ENCODE measurements at places on chromosomes 6 and 20.

DNA sequence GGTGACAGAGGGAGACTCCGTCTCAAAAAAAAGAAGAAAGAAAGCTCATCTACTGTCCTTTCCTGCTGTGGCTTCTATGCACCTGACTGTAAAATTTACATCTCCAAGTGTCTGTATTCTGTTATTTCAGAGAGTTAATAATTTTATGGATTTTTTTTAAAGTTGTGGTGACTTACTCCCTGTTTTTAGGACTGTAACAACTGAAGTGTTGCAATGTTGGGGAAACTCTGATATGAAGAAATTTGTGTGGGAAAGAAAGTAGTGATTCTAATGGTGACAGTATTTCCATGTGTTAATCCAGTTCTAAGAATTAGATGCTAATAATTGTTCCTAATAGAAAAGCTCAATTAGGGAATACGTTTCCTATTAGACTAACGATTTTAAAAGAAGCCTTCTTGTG, 27.4 kb downstream of the STX11 start:
- no peak for DNase-seq

DNA sequence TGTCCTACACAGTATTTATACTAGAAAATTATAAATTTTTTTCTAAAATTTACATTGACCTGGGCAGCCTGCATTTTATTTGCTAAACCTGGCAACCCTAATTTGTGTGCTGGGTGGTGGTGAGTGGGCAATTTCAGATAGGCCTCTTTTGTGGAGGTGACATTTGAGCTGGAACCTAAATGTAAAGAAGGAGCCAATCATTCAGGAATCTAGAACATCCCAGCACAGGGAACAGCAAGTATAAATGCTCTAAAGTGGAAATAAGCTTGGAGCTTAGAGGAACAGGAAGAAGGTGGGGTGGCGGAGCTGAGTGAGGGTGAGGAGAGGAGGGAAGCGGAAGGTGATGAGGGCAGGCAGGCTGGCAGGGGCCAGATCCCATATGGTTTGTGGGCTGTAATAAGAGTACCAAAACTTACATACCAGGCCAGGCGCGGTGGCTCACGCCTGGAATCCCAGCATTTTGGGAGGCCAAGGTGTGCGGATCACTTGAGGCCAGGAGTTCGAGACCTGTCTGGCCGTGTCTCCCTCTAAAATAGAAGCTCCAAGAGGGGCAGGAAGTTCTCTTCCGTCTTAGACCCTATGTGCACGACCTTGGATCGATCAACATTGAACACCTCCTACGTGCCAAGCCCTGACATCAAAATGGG, 549 bp upstream of the CSE1L start:
- DNase-seq, result no peak

GRCh38 chr20:8891039-8891438, 177.8 kb upstream of the PLCB4 start:
- DNase-seq, result no peak

- no peak for DNase-seq
Measured at GRCh38 chr6:31899882-31900722, 1.8 kb downstream of the ZBTB12 start.

DNA sequence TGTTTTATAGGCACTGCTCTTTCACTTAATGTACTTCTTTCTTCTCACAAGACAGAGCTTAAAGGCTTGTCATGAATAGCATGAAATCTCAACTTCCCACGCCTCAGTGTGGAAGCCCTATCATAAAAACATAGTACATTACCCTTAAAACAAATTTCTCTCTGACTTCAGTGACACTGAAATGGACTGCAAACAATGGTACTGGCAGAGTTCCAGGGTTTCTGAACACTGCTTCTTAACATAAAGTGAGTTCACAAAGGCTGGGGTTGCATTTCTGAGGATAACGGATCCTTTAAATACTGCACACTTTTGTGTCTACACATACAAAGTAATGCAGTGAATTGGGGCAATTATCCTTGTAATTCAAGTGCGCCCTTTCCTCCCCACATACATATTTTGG, 32.3 kb upstream of the PLEKHG1 start:
- DNase-seq, result no peak

DNA sequence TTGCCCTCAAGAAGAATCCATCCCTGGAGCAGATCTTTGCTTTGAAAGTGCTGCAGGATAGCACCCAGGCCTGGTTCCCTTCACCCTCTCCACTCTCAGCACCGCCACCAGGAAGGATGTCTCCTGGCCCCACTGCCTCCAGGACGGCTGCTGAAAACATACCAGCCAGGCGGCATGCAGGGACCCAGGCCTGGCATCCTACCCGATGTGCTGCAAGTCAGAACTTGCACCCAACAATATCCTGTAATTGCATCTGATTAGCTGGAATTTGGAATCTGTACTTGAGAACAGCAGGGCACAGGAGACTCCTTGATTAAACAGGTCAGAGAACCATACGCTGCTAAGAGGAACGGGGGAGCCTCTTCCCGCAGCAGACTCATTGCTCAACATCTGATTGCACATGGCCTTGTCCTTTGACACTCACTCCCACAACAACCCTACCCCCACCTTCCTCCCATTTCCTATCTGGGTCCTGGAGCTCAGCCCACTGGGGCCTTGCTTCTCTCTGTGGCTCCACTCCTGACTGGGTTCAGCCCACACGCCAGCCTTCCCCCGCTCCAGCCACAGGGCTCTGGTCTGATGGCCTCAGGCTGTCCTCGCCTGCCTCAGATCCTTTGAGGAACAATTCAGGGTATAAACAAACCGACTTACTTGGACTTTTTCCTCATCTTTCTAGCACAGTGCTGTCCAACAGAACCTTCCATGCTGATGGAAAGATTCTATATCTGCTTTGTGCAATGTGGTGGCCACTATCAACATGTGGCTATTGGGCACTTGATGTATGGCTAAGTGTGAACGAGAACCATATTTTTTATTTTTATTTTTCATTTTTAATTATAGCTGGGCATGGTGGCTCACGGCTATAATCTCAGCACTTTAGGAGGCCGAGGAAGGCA, 78.0 kb downstream of the FGD2 start:
- no peak for DNase-seq

- no peak for DNase-seq
Measured at GRCh38 chr20:32707691-32708581, 34.2 kb upstream of the C20orf203 start.

- no peak for DNase-seq
Measured at GRCh38 chr6:4777394-4777935, 1.3 kb downstream of the CDYL start.

DNA sequence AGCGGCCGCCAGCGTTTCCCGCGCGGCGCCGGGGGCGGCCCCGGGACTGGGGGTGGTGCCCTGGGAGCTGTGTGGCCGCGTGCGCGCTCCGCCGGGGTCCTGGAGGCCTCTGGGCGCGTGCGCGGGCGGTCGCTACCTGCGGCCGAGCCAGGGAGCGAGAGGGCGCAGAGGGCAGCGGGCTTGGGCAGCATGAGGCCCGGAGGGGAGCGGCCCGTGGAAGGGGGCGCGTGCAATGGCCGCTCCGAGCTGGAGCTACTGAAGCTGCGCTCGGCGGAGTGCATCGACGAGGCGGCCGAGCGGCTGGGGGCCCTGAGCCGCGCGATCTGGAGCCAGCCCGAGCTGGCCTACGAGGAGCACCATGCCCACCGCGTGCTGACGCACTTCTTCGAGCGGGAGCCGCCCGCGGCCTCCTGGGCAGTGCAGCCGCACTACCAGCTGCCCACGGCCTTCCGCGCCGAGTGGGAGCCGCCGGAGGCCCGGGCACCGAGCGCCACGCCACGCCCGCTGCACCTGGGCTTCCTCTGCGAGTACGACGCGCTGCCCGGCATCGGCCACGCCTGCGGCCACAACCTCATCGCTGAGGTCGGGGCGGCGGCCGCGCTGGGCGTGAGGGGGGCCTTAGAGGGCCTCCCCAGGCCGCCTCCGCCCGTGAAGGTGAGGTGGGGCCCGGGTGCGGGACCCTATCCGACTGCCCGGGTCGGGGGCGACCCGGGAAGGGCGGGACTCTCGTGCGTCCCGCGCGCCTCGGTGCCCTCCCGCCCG, at the start of gene PM20D2:
Gene PM20D2 (plus strand): TSS at position 100 of the 762 bp plus-strand sequence. CDS start 90 bp downstream, at position 190.
- peak; percentile 19 for DNase-seq

DNA sequence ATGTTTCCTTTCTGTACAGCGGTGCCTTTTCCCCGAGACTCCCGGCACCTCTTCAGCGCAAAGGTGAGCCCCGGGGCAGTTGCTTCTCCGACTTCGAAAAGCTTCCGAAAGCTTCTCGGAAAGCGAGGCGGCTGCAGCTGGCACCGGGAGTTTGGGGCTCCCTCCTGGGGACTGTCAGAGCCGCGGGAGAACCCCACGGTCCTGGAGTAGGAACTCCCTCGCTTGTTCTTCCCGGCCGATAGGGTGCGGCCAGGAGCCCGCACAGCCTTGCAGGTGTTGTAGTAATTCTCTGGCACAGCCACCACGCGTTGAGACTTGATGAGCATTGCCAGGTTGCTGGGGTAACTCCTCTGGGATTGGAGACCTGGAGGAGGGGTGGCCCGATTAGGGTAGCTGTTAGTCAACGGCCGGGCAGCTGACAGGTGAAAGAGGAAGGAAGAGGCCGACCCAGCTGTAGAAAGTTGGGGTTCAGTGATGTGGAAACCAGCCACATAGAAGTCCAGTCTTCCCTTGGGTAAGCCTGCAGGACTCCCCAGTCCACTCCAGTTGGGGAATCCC, 721 bp downstream of the KDM1B start:
- no peak for DNase-seq

- no peak for DNase-seq
Measured at GRCh38 chr20:58994390-58995159, 12.5 kb downstream of the CTSZ start.

DNA sequence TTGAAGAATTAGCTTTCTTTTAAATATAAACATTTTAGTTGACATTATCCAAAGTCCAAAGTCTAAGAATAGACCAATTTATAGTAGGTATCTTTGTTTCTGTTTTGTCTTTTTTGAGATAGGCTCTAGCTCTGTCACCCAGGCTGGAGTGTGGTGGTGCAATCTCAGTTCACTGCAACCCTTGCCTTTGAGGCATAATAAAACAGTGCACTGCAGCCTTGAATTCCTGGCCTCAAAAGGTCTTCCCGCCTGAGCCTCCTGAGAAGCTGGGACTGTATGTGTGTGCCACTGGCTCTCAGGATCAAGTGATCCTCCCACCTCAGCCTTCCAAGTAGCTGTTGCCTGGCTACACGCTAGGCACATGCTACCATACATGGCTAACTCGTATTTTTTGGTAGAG, 135.4 kb downstream of the REV3L start:
- DNase-seq, result no peak

- DNase-seq, result no peak
Measured at GRCh38 chr20:17556837-17557674, 12.8 kb upstream of the DSTN start.

DNA sequence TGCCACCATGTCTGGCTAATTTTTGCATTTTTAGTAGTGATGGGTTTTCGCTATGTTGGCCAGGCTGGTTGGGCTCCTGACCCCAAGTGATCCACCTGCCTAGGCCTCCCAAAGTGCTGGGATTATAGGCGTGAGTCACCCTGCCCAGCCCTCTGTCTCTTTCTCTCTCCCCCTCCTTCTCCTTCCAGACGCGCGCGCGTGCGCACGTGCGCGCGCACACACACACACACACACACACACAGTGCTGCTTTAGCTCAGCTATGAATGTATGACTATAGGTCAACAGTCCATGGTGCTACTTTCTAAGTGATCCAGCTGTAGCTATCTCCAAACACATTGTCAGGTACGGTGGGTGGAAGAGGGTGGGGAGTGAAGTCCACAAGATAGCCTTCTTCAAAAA, 449.5 kb downstream of the PHF3 start:
- DNase-seq, result no peak

DNA sequence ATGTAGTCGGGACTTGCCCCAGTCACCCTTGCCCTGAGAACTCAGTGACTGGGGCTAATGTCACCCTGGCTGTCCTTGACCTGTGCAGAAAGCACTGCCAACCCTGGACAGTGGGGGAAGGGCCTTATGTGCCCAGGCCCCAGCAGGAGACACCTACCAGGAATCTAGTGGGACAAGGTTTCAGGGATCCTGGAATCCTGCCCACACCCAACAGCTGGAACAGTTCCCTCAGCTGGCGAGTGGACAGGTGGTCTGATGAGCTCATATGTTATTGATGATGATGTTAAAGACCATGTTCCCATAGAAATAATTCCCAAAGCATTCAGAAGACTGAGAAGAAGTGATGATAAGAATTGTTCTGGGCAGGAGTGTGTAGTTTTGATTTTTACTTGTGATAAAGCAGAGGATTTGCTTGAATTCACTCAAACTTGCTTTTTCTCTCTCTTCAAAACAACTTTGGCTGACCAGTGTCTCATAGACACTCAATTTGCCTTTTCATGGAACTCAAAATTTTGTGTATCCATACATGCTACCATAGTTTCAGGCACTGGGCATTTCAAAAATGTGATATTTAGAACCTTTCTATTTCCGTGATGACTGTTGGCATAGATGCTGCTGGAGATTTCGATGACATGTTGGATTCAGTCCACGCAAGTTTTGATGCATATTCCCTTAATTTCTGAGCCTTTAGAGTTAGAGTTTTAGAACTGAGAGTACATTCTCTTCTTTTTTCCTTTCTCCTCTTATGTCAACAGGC, 79.3 kb downstream of the SLC22A3 start:
- no peak for DNase-seq

GRCh38 chr6:127164036-127164435, 45.6 kb downstream of the RSPO3 start:
- DNase-seq, result no peak

DNA sequence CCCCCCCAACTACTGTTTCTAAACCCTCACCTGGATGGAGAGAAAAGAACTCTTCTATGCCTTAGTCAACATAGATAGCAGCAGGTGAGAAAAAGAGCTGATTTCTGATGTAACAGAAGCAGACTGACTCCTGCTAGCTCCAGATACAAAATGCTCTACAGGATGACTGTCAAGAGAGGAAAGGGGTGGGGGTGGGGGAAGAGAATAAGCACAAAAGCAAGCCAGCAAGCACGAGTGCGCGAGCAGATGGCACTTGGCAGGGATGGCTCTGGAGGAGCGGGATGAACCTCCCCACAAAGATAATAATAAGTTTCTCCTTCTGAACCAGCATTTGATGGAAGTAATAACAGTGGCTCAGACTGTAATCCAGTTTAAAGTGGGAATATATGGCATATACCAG, 45.6 kb upstream of the SPDEF start:
- no peak for DNase-seq

GRCh38 chr6:109963598-109964170, 14.4 kb upstream of the GPR6 start:
- DNase-seq, result no peak

- no peak for DNase-seq
Measured at GRCh38 chr6:87436435-87436834, 28.7 kb downstream of the CFAP206 start.

DNA sequence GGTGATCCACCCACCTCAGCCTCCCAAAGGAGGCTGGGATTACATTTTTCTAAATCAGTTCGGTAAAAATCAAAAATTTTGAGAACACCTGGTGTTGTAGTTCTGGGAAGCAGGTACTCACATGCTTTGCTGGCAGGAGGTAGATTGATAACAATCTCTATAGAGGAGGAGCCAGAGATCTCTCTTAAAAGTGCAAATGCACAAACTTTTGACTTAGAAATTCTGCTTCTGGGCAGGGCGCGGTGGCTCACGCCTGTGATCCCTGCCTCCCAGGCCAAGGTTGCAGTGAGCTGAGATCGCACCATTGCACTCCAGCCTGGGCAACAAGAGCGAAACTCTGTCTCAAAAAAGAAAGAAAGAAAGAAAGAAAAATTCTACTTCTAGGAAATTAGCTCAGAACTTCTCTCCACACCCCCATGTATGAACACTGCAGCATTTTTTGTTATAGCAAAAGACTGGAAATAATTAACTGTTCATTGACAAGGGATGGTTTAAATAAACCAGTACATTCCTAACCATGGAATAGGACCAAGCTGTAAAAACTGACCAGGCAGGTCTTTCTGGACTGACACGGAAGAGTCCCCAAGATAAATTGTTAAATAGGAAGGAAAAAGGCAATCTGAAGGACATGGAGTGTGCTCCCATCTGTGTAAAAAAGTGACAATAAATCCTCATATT, 14.4 kb upstream of the TRIB3 start:
- DNase-seq, result no peak
